ENCODE measurements at places on chromosomes 7 and 10. TPM values are rescaled to one million over a fixed set of nuclear protein-coding genes. Genes with fewer than 3 reads are reported as not detected.

GRCh38 chr7:18064242-18064838, 36.7 kb upstream of the PRPS1L1 start:
- no peak overlapping the region for H3K27ac ChIP-seq
- no peak overlapping the region for H3K4me3 ChIP-seq
- peak; percentile 3 for DNase-seq

GRCh38 chr7:138903859-138904435, 77.2 kb downstream of the KIAA1549 start:
- DNase-seq: no peak
- no peaks in the 10 kb centered on the region for H3K4me1 ChIP-seq
- no peaks in the 10 kb centered on the region for H3K36me3 ChIP-seq
- no peak overlapping the region for H3K4me3 ChIP-seq
- no peak overlapping the region for H3K27ac ChIP-seq

DNA sequence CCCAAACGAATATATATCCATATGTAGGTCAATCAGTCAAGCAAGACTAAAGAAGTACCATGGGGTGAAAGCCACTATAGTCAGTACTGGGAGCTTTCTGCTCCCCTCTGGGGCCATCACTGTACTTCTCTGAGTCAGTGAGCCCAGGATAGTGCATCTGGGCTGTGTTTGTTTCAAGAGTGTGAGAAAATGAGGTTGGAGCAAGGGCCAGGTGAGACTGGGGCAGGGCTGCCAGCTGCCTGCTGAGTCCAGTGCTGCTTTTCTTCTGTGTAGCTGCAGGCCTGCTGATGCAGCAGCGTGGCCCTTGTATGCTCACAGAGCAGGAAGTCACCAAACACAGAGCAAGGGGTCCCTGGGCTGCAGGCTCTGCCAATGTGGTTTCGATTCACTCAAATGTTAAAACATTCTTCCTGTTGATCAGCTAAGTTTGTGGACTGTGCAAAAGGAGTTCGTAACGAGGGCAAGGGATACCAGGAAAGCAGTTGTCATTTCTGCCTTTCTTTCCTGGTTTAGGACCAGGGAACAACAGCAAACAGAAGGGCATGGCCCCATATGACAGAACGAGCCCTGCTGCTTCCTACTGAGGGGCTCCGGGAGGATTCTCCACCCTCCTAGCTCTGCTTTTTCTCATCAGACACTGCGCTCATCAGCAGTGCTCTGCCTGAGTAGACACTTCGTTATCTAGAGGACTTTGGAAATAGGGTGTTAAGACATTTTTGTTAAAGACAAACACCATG, 65.4 kb upstream of the TNS3 start:
- H3K4me1 ChIP-seq: peaks cover 31% of the 10 kb centered on the region
- H3K27me3 ChIP-seq: peaks cover 4% of the 10 kb centered on the region
- peaks cover 6% of the 10 kb centered on the region for H3K36me3 ChIP-seq
- DNase-seq: peak; percentile 11
- peak overlapping the region; percentile 87 for H3K27ac ChIP-seq
- peak overlapping the region; percentile 37 for H3K4me3 ChIP-seq

GRCh38 chr7:124718032-124718766, 47.4 kb downstream of the GPR37 start:
- H3K36me3 ChIP-seq: no peaks in the 10 kb centered on the region
- H3K27me3 ChIP-seq: no peaks in the 10 kb centered on the region
- no peak for DNase-seq

DNA sequence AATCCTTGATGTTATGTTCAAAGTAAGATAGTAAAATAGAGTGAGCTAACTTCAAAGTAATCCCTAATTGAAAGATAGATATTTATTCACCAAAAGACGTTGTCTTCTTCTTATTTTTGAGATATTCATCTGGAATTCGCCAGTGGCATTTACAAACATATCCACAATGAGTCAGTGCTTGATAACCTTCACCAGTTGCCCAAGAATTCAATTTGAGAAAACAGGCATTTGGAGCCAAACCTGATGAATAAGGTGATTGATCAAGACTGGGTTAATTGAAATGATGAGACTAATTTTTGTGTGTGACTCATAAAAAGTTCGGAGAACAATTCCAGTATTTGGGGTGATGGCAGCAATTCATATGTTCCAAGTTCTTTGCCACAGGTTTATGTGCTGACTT, 344.0 kb downstream of the ARL4A start:
- no peak overlapping the region for H3K27ac ChIP-seq
- DNase-seq: no peak
- no peak overlapping the region for H3K4me3 ChIP-seq
- H3K4me1 ChIP-seq: no peaks in the 10 kb centered on the region
- no peaks in the 10 kb centered on the region for H3K27me3 ChIP-seq

Gene NODAL
- not detected for polyA plus RNA-seq

DNA sequence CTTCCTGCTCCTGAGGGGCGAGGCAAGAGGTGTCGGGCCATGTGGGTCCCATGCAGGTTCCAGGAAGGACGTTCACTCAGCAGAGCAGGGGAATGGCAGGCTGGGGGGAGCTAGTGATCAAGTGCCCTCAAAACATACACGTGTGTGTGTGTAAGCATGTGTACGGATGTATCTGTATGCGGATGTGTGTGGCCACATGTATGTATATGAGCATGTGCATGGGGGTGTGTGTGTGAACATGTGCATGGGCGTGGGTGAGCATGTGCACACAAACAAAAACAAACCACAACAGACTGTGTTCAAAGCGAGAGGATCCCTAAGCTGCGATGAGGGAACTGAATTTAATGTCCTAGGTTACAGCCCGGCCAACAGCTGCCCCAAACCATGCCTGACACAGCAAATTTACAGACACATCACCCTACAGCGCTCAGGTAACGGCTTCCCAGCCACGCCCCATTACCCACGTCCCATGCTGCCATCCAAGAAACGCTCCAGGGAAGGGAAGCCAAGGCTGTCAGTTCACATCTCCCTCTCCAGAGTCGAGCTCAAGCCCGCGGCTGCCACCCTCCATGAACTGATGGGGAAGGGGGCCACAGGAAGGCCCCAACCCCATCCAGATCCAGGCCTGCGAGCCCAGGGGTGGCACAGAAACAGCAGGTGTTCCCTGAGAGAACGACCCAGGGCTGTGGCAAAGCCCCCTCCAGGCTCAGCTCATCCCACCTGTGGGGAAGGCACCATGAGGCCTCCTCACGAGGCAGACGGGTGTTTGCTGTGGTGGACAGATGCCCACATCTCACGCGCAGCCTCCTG, 56.6 kb downstream of the PTPRN2 start:
- H3K4me1 ChIP-seq: no peaks in the 10 kb centered on the region
- no peak for DNase-seq
- H3K4me3 ChIP-seq: no peak overlapping the region
- H3K27me3 ChIP-seq: peaks cover 2% of the 10 kb centered on the region
- H3K27ac ChIP-seq: no peak overlapping the region
- H3K36me3 ChIP-seq: no peaks in the 10 kb centered on the region

GRCh38 chr7:158409120-158409519, 178.5 kb downstream of the PTPRN2 start:
- H3K36me3 ChIP-seq: no peaks in the 10 kb centered on the region
- H3K27ac ChIP-seq: no peak overlapping the region
- no peak overlapping the region for H3K4me3 ChIP-seq
- H3K27me3 ChIP-seq: no peaks in the 10 kb centered on the region
- no peaks in the 10 kb centered on the region for H3K4me1 ChIP-seq
- DNase-seq: no peak

DNA sequence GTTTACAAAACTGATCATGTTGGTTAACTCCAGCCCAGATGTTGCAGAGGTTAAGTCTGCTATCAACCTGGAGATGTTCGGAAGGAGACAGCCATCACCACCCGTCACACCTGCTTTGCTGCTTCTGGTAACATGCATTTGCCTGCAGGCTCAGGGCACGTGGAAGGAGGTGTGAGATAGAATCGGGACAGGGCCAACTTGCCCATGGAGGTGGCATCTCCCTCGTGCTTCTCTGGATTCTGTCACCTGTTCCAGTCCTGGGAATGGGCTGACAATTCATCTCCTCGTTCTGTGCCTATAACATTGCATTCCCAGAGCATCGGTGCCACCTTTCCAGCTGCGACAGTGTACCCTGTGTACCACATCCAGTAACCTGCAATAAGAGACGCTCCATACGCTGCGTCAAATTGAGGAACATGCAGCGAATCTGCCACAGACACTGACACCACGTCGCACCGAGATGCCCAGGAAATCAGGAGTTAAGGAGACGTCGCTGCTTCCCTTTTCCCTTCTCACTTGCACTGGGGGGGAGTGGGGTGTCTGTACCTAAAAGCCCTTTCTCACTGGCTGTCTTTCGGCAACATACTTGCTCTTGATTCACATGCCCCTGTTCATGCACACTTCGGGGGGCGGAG, 65.8 kb downstream of the ADARB2 start:
- DNase-seq: no peak
- H3K4me3 ChIP-seq: no peak overlapping the region
- H3K27ac ChIP-seq: no peak overlapping the region
- H3K36me3 ChIP-seq: no peaks in the 10 kb centered on the region

DNA sequence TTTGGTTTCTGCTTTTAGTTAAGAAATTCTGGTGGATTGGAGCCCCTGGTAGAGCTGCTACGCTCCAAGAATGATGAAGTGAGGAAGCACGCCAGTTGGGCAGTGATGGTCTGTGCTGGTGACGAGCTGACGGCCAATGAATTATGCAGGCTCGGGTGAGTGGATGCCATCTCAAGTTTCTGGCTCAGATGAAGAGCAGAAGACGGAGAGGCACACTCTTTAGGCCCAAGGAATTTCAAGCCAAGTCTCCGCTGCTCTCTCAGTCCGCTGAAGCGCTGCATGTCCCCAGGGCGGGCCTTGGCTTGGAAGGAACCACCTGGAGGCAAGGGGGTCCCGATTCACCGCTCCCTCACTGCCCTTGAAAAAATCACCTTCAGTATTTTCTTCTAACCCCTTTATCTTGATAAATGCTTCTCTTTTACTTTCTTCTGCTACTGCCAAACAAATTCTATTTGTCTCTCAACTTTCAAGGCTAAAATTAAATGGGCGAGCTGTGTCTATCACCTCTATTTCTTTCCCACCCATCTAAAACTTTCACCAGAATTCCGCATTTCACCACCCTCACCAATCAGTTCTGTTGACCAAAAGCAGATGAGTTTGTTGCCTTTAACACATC, 74.2 kb downstream of the ARMC3 start:
- H3K27ac ChIP-seq: no peak overlapping the region
- DNase-seq: no peak
- H3K4me1 ChIP-seq: no peaks in the 10 kb centered on the region
- peaks cover 44% of the 10 kb centered on the region for H3K27me3 ChIP-seq
- no peak overlapping the region for H3K4me3 ChIP-seq

Gene CALCR
- not detected for polyA plus RNA-seq

DNA sequence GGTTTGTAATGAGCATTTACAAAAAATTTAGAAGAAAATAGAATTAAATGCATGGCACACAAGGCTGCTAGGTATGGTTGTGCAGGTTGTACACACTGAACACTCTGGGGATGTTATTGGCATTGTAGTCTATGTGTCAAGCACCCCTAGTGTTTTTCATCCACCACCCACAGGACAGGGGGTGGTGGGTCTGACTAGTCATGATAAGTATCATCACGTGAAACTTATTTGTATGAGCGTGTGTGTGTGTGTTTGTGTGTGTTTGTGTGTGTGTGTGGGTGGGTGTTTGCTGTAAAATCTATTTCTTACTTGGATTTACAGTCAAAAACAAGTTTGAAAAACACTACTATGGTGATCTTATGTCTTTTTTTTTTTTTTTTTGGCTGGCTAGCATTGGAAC, 66.5 kb downstream of the MAP3K8 start:
- DNase-seq: no peak
- no peaks in the 10 kb centered on the region for H3K36me3 ChIP-seq
- peak overlapping the region; percentile 99 for H3K27ac ChIP-seq
- peaks cover 100% of the 10 kb centered on the region for H3K4me1 ChIP-seq
- H3K27me3 ChIP-seq: peaks cover 5% of the 10 kb centered on the region
- peak overlapping the region; percentile 67 for H3K4me3 ChIP-seq

Gene SPDYE2B
- polyA plus RNA-seq: not detected

- H3K27ac ChIP-seq: no peak overlapping the region
- H3K36me3 ChIP-seq: no peaks in the 10 kb centered on the region
- DNase-seq: peak; percentile 17
- no peak overlapping the region for H3K4me3 ChIP-seq
These were observed 10.6 kb upstream of the DNMBP start for GRCh38 chr10:100020142-100020885.

Data from immature natural killer cell (primary cell).